ENCODE measurements at places on chromosomes 11 and 22.

- no peak for DNase-seq
These were observed 63.6 kb downstream of the TNRC6B start for GRCh38 chr22:40241200-40241763.

DNA sequence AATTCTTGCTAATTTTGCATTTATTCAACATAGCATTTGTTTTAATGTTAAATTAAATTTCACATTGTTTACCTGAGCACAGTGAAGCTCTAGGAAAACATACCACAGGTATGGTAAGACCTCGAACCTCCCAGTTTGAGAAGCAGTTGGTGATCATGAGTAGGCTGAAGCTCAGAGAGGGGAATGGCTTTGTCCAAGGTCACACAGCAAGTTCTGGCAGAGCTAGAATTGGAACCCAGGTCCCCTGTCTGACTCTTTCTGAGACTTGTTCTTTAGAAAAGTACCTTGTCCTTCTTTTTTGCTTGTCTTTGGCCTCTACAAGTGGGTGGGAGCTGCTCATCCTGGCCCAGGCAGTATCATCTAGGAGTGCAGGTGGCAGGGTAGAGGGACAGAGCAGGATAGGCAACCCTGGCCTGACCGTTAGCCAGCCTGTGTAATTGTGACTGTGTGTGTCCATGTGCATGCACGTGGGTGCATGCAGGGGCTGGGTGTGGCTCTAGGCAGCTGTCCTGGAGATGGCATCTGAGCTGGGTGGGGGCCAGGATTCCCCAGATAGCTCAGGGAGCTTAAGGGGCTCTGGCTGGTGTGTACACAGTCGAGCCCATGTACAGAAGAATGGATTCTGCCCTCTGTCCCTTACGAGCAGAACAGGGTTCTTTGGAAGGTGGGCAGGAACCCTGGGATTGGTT lies 21.6 kb downstream of the PHLDB1 start:
- DNase-seq: no peak

DNA sequence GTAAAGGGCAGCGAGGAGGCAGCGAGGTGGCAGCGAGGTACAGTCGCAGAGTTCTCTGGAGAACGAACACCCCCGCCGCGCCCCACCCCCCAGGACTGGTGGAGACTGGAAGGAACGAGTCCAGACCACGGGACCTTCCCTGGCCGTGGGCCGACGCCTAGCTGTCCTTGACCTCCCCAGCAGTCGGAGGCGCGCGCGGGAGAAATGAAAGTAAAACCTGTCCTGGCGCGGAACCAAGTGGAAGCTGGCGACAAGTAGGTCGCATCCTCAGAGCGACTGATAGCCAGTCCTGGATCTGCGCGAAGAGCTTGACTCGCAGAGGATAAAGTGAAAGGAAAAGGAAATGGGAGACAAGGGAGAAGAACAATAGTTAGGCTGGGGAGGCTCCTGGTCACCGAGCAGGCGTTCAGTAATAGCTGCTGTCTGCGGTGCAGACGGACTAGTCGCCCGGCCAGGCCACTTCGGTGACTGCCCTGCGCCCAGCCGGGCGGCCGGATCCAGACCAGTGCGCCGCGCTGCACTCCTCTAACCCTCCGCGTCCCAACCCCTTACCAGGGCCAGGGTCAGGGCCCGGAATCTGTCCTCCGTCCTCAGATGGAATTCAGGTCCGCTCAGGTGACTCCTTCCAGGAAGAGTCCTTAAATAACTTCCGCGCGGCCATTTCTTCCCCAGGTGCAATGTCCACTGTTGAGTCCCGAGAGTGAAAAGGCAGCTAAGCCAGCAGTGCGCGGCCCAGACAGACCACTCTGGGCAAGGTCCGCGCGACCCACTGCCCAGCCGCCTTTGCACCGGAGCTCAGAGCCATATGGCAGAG lies 1.9 kb upstream of the ADM start:
- peak; percentile 54 for DNase-seq

DNA sequence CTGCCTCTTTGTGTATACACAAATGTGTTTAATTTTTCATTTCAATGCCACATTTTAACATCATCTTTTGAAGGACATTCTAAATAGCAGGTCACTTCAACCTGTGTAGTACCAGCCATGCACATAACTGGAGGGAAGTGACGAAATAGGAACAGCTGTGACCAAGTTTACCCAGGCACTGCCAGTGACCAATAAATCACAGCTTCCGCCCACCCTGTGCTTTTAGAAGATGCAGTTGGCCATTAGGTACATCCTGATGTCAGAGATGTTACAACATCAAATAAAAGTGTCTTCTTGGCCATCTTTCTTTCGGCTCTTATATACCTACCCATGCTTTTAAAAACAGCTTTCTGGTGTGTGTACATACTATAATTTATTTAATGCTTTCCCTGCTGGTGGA lies 7.8 kb downstream of the LDLRAD3 start:
- no peak for DNase-seq

DNA sequence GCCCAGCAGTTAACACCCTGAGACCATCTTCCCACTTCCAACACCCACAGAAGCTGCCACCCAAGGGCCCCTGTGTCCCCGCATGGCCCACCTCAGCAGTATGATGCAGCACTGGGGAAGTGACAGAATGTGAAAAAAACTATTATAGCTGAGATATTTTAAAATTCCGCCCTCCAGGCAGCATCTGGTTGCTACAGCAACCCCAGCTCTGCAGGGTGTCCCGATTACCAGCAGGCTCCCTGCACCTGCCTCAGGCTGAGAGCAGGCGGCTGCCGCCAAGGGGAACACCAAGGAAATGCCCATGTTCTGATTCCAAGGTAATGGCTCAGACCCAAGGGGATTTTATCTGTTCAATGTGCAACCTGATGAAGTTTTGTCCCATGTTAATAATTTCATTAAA lies 10.5 kb upstream of the TMEM121B start:
- no peak for DNase-seq

DNA sequence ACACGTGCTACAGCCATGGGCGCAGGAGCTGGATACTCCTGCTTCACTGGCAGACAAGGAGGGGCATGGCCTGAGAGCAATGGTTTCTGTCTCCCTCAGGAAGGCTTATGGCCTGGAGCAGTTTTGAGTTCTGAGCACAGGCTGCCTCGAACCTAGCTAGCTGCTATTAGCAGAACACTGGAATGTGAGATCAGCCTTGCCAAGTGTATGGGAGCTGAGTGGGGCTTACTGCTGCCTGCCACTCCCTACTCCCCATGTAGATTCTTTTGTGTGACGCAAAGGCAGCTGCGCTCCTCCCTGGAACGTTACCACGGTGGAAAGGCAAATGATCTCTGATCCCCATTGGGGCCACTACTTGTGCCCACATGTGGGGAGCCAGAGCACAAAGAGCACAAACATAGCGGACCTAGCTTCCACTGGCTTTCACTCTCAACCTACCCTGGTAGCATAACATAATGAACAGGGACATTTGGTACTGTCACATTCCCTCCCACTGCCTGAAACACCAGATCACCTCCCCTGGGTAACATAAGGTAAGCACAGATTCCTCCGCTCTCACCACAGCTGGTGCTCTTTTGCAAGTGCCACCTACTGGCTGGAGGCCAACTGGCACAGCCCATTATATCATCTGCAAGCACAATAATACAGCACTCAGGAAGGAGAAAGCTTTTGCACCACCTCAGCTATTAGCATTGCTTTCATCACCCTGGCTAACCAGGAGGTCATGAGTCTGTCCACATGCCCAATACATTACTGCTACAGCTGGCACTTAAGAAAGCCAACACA lies 84.6 kb upstream of the GUCY1A2 start:
- no peak for DNase-seq

DNA sequence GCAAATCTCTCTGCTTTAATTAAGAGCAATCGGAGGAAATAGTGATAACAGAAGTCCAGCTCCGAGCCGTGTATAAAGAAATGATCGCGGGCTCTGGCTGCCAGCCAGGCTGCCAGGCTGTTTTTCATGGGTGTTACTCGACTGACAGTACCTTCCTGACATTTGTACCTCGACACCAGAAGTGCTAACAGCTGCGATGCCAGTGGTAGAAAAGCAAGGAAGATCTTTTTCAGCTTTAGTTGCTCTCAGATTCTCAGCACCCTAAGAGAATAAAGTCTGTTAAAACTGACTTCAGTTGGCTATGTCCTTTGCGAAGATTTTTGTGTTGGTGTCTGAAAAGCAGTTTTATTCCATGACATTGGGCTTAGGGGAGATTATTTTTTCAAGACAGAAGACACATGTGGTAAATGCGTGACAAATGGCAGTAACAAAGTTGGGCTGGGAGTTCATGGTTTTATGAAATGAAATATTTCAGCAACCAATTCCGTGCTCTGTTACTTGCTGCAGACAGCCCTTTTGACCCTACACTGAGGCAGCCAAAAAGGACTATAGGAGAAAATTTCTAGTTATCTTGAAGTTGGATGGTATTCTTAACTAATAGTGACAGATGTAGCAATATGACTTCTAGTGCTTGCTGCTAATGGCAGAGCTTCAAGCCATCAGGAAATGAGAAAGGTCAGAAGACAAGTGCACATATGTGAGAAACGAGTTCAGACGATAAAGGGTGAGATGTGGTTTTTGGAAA lies 296.2 kb downstream of the CNTN5 start:
- DNase-seq: no peak

DNA sequence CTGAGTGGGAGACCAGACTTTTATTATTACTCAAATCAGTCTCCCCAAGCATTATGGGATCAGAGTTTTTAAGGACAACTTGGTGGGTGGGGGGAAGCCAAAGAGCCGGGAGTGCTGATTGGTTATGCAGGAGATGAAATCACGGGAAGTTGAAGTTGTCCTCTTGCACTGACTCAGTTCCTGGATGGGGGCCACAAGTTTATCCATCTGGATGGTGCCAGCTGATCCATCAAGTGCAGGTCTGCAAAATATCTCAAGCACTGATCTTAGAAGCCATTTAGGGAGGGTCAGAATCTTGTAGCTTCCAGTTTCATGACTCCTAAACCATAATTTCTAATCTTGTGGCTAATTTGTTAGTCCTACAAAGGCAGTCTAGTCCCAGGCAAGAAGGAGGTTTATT lies 53.5 kb upstream of the LMO1 start:
- DNase-seq: no peak

GRCh38 chr11:103970701-103971249 lies 65.7 kb upstream of the DDI1 start:
- DNase-seq: no peak

DNA sequence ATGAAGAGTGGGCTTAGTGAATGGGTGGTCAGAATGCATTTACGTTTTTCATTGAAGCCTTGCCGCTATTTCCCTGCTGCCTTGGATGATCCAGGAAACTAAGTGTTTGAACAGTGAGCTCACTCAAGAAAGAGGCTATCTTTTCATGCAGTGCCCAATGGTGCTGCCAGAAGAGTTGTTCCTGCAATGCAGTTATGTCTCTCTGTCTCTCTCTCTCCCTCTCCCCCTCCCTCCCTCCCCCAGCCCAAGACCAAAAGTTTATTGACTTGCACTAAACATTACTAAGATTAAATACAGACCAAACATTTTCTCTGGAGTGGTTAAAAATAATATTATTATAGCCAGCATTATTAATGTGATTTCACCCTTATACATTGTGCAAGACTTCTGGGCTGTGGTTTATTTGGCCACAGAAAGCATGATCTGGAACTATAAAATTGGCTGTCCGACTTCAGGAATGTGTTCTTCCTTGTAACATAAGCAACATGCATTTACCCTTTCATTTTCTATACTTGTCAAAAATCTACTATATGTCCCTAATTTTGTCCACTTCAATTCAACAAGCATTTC lies 6.6 kb upstream of the FUT4 start:
- no peak for DNase-seq

DNA sequence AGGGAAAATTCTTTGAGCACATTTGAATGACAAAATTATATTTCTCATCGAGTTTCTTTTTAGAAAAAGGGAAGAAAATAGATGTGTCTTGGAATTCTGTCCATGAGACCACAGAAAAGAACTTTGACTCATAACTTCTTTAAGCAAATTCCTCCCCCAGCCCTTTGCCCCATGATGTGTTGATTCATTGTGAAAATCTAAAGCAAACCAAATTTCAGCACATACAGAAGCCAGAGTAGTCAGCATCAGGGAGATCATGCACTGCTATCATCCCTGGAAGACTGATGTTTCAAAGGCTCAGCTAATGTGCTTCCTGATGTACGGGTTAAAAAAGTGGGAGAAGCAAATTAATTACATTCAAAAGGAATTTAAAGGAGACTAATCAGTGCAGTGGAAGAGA lies 159.7 kb downstream of the FAT3 start:
- DNase-seq: no peak

- no peak for DNase-seq
These were observed 424.9 kb upstream of the CCDC90B start for GRCh38 chr11:83711106-83711527.

DNA sequence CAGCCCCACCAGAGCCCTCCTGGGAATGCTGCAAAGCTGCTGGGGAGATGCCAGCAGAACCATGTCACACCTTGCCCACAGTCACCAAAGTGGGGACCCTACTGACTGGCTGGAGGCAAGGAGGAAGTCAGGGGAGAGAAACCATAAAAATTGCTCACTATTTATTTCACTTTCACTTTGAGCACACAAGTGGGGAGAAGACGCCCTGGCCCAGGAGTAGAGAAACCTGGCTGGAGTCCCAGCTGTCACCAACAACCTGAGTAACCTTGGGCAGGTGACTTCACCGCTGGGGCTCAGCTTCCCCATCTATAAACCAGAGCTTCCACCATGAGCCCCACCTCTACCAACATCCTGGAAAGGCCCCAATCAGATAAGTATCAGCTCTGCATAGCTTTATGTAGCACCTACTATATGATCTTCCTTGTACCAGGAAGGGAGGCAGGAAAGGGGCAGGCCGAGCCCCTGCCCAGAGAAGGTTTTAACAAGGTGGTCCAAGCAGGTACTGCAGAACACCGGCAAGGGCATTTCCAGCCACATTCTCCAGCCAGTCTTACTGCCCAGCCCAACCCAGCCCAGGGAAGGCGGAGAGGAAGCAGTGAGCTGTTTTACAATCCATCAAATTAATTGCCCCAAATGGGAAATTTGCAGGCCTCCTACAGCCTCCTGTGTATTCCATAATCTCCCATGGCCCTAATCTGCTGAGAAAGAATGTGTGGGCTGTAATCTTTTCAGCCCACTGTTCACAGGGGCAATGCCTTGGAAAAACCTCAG lies 27.6 kb downstream of the PLEKHA7 start:
- peak; percentile 61 for DNase-seq

- DNase-seq: no peak
These were observed 25.4 kb upstream of the GRAMD1B start for GRCh38 chr11:123404676-123405075.

Data from GM06990 (cell line).